ENCODE measurements at places on chromosomes 2 and 18. TPM values are rescaled to one million over a fixed set of nuclear protein-coding genes. Genes with fewer than 3 reads are reported as not detected.

The LIMS4 gene
- 0.45 TPM for total RNA-seq

The CCDC150 gene
- 12.8 TPM for total RNA-seq

The C2orf66 gene
- total RNA-seq = 1.8 TPM

The HOXD9 gene
- total RNA-seq = not detected

The SPR gene
- 0.82 TPM for total RNA-seq

The FBXO36 gene
- 8.1 TPM for total RNA-seq

Data from cerebellum (tissue), 4 donors.